ENCODE measurements at places on chromosomes 2 and 18. TPM values are rescaled to one million over a fixed set of nuclear protein-coding genes. Genes with fewer than 3 reads are reported as not detected.

The CFAP221 gene
- not detected for total RNA-seq

The KCNK3 gene
- under 0.01 TPM for total RNA-seq

The PLCD4 gene
- 1.3 TPM for total RNA-seq

The GREB1 gene
- total RNA-seq: 0.26 TPM

The B4GALT6 gene
- total RNA-seq: 5.0 TPM

The POTEJ gene
- 0.26 TPM for total RNA-seq

The ALPG gene
- not detected for total RNA-seq

The GKN2 gene
- not detected for total RNA-seq

The ASXL3 gene
- under 0.01 TPM for total RNA-seq

The ERBB4 gene
- under 0.01 TPM for total RNA-seq

The LHCGR gene
- total RNA-seq: not detected

The SP5 gene
- total RNA-seq: not detected

The ASB3 gene
- total RNA-seq: 38.9 TPM
